Iris pigment epithelial cell (primary cell): ENCODE measurements at places on chromosomes 7 and 10.

DNA sequence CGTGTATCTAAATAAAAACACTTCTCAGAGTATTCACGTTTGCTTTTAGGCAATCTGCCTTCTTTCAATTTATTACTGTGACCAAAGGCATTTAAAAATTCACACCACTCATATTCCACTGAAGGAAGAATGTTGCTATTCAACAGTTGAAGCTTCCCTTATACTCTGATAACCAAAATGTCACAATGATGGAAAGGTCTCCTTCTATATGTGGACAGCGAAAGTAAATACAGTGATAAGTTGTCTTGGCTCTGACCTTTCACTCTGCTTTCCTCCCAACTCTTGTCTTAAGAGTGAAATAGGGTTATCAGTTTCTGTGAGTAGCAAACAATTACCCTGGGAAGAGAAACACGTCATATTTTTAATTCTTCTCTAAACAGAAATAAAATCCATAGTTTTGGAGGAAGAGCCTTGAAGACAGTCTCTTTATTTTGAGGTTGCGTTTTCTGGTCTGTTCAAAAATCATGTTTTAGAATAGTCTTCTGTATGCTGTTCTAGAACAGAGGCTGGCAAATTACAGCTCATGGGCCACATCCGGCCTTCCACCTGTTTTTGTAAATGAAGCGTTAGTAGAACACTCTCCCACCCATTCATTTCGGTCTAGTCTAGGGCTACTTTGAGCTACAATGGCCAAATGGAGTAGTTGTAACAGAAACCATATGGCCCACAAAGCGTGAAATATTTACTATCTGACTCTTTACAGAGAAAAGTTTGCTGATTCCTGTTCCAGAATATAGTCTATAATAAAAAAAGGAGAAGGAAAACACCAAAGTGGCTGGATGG lies 41.3 kb downstream of the ETV1 start:
- DNase-seq = no peak

GRCh38 chr7:115273139-115273772 lies 351.4 kb downstream of the MDFIC start:
- no peak for DNase-seq

GRCh38 chr7:87506246-87507180 lies 31.0 kb upstream of the ABCB4 start:
- peak; percentile 40 for DNase-seq

DNA sequence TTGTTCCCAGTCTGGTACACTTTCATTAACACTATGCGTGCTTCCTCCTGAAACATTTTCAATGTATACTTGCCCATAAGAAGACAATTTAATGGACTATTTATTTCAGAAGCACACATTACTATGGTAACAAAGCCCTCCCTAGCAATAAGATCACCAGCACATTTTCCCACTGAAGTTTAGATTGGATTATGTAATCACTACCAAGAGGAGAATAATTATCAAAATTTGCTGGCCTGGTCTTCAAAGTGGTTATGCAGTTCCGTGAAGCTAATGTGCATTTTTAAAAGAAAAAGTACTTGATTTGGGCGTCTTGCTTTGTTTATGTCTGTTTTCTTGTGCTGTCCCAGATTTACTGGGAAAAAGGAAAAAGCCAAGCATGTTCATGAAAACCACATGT lies 61.9 kb downstream of the AP3M1 start:
- DNase-seq = no peak

- DNase-seq = no peak
Observed at GRCh38 chr7:138032186-138032585, 30.3 kb upstream of the CREB3L2 start.

- no peak for DNase-seq
Observed at GRCh38 chr7:55472928-55473725, 99.2 kb downstream of the VOPP1 start.
